Foreskin keratinocyte (primary cell): ENCODE measurements at places on chromosomes 5 and 9. TPM values are rescaled to one million over a fixed set of nuclear protein-coding genes. Genes with fewer than 3 reads are reported as not detected.

SEMA6A gene
- 0.34 and 0.49 TPM in 2 replicates for total RNA-seq

- DNase-seq: no peak
Measured at GRCh38 chr5:137613554-137614265, 114.6 kb upstream of the SPOCK1 start.

BSPRY gene
- 0.04 TPM in 1 of 2 replicates, not detected in the other for total RNA-seq

CFAP90 gene
- total RNA-seq: not detected in 2 replicates

ZDHHC11 gene
- 0.67 and 1.7 TPM in 2 replicates for total RNA-seq

- DNase-seq: no peak
Measured at GRCh38 chr5:151318850-151319732, 15.5 kb upstream of the SLC36A3 start.

PITX1 gene
- 0.56 and 0.99 TPM in 2 replicates for total RNA-seq

DNA sequence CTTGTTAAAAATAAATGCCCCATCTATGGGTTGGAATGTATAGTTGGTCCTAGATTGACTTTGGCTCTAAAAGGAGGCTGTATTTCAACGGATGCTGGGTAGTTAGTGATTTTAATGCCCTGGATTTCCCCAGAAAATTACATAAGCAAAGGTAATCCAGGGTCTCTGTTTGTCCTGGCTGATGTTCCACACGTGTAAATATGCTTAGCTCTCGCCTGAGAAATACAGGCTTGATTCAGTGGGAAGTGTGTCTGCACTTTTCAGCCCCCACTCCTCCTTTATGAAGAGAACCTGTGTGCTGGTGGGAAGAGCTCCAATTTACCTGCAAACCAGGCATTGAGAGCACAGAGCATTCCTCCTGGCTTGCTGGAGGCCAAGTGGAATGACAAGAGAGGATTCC is 294.6 kb upstream of the CLINT1 start:
- DNase-seq: no peak

DNA sequence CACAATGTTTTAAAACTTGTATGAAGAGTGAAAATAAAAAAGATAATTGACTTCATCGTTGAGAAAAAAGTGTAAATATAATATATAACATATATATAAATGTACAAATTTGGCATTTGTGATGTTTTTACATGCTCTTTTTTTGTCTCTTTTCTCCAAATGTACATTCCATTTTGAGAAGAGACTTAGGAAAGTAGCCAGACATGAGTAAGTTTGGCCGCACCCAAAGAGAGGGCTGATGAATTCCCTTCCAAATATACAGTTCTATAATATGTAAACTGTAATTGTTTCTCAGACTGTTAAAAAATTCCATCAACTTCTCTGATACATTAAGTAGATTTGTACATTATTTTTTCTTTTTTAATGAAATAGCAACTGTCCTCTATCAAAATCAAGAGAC is 193.2 kb upstream of the MAP3K1 start:
- no peak for DNase-seq

GRCh38 chr5:73615085-73615484 is 10.9 kb upstream of the ARHGEF28 start:
- DNase-seq: peak; percentile 90

- DNase-seq: no peak
Measured at GRCh38 chr9:72897069-72897649, 55.7 kb downstream of the ALDH1A1 start.
